ENCODE measurements at places on chromosomes 4 and X. TPM values are rescaled to one million over a fixed set of nuclear protein-coding genes. Genes with fewer than 3 reads are reported as not detected.

ZNF81 gene
- polyA plus RNA-seq = 2.5 TPM

TMEM255A gene
- polyA plus RNA-seq = not detected

GRCh38 chr4:167232805-167233684, 1.2 kb downstream of the SPOCK3 start:
- H3K36me3 ChIP-seq = no peaks in the 10 kb centered on the region
- H3K27ac ChIP-seq = no peak overlapping the region
- H3K4me3 ChIP-seq = no peak overlapping the region
- peaks cover 31% of the 10 kb centered on the region for H3K27me3 ChIP-seq

GRCh38 chr4:183907871-183908683, 3.0 kb downstream of the STOX2 start:
- no peak overlapping the region for H3K4me3 ChIP-seq
- DNase-seq = no peak
- peaks cover 39% of the 10 kb centered on the region for H3K27me3 ChIP-seq
- H3K27ac ChIP-seq = no peak overlapping the region

DDIT4L gene
- polyA plus RNA-seq = 3.5 TPM

IL21 gene
- polyA plus RNA-seq = not detected

GRCh38 chrX:34638116-34638515, 19.0 kb downstream of the TMEM47 start:
- H3K27me3 ChIP-seq = no peaks in the 10 kb centered on the region
- H3K36me3 ChIP-seq = peaks cover 6% of the 10 kb centered on the region
- 0 out of 2 replicates have a peak, but pooled peaks cover 7% of the 10 kb centered on the region for H3K4me1 ChIP-seq

GRCh38 chr4:154626793-154627484, 14.5 kb upstream of the FGG start:
- no peak overlapping the region for H3K27ac ChIP-seq
- peaks cover 40% of the 10 kb centered on the region for H3K27me3 ChIP-seq
- DNase-seq = peak; percentile 54
- H3K36me3 ChIP-seq = no peaks in the 10 kb centered on the region
- peak overlapping the region; percentile 42 for H3K4me3 ChIP-seq

DNA sequence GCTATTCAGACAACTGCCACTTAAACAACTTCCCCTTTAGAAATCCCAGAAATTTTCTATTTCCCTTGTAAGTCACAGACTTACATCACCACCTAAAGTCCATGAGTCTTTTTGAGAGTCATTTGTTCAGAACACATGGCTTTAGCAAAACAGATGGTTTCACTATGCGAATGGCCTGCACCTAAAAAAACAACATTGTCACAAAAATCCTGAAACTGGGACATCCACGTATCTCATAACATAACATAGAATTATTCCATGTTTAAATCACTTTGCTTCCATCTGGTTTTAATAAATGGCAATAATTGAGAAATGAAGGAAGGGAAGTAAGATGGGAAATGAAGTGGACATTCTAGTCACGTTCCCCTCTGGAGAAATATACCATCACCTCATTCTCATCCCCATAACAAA, 155.3 kb upstream of the EDNRA start:
- peak; percentile 2 for DNase-seq
- H3K4me3 ChIP-seq = no peak overlapping the region
- H3K27ac ChIP-seq = no peak overlapping the region
- H3K4me1 ChIP-seq = no peaks in the 10 kb centered on the region

GRCh38 chr4:25308761-25309160, 3.8 kb upstream of the ZCCHC4 start:
- no peaks in the 10 kb centered on the region for H3K36me3 ChIP-seq
- no peak overlapping the region for H3K27ac ChIP-seq
- no peaks in the 10 kb centered on the region for H3K27me3 ChIP-seq
- H3K4me3 ChIP-seq = no peak overlapping the region
- peaks cover 17% of the 10 kb centered on the region for H3K4me1 ChIP-seq

DNA sequence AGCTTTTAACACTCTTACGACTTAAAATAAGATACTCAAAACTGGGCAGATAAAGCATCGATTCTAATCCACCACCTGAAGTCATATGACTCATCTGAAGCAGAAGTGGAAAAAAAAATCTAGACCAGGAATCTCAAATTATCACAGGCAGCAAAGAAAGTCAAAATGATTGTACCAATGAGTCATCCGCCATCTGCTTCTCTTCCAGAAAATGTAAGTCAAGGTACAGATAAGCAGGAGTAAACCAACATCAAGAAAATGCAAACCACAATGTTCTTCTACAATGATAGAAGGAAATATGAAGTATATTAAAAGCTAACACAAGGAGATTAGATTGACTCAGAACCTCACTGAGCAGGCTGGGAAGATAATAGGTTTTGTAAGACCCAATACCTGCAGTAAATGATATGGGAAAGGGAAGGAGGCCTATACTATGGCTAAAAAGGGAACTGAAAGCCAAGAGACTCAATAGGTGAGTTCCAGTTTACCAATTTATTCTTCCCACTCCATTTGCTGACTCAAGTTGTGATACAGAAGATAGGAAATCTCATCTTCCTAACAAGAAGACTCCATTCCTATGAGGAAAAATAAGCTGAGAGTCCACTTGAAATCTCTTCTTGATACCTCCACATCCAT, 88.4 kb upstream of the TET2 start:
- no peaks in the 10 kb centered on the region for H3K4me1 ChIP-seq
- no peaks in the 10 kb centered on the region for H3K36me3 ChIP-seq
- no peaks in the 10 kb centered on the region for H3K27me3 ChIP-seq
- no peak overlapping the region for H3K4me3 ChIP-seq
- H3K27ac ChIP-seq = no peak overlapping the region

- H3K4me3 ChIP-seq = no peak overlapping the region
- no peaks in the 10 kb centered on the region for H3K4me1 ChIP-seq
- no peaks in the 10 kb centered on the region for H3K36me3 ChIP-seq
- H3K27me3 ChIP-seq = peaks cover 29% of the 10 kb centered on the region
- DNase-seq = no peak
- H3K27ac ChIP-seq = no peak overlapping the region
Observed at GRCh38 chrX:2539586-2539985, 38.8 kb upstream of the DHRSX start.

ESX1 gene
- polyA plus RNA-seq = not detected

GJB1 gene
- not detected for polyA plus RNA-seq

NMU gene
- polyA plus RNA-seq = 0.61 TPM

DNA sequence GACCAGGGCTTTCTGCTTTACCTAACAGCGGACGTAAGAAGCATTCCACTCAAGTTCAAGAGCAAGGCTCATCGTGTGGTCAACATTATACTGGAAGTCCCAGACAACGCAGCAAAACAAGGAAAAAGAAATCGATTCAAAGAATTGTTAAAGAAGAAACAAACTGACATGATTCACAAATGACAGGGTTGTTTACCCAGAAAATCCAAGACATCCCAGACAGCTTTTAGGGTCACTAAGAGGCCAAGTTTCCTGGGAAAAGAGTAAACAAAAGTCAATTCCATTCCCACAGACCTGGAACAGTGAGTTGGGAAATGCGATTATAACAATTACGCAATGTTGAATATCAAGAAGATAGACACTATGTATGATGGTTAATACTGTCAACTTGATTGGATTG, 21.5 kb upstream of the HTRA3 start:
- no peak for DNase-seq
- no peaks in the 10 kb centered on the region for H3K4me1 ChIP-seq
- no peak overlapping the region for H3K27ac ChIP-seq
- no peak overlapping the region for H3K4me3 ChIP-seq

BRS3 gene
- not detected for polyA plus RNA-seq

GRCh38 chr4:23114538-23114937, 421.8 kb downstream of the GBA3 start:
- H3K4me3 ChIP-seq = no peak overlapping the region
- no peak overlapping the region for H3K27ac ChIP-seq
- DNase-seq = no peak
- no peaks in the 10 kb centered on the region for H3K27me3 ChIP-seq
- no peaks in the 10 kb centered on the region for H3K36me3 ChIP-seq

RAB39B gene
- 1.1 TPM for polyA plus RNA-seq
